ENCODE measurements at places on chromosomes 12 and 14. TPM values are rescaled to one million over a fixed set of nuclear protein-coding genes. Genes with fewer than 3 reads are reported as not detected.

- no peak for DNase-seq
These were observed 1.9 kb downstream of the TTLL5 start for GRCh38 chr14:75662966-75663365.

DNA sequence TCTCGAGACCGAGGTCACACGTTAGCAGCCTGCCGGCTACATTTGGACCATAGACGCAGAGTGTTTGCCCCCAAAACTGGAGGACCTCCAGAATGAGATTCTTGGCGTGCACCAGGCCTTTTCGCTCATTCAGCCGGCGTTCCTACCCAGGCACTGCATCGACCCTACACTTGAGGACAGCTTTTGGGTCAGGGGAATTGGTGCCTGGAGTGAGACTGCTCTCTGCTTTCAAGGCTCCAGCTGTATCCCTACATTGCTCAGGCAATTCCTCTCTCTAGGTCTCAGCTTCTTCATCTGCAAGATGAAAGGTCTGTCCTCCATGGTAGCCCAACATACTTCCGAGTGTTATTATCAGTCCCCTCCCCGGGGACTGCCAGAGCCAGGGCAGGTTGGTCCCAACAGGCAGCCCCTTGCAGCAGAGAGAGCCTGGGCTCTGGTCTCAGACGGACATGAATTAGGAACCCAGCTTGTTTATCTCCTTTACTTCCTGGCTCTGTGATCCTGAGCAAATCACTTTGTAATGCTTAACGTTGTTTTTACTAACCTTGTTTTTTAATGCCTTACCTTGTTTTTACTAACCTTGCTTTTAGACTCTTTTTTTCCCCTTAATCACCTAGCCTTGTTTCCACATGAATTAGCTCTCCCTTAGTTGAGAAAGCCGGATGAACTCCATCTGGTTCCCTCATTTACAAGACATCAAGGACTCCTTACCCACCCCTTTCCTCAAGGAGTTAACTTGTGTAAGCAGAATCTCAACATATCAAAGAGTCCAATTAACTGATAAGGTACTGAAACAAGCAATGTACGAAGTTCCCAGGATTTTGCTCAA lies 892 bp downstream of the TCHP start:
- no peak for DNase-seq

CLEC4E gene
- total RNA-seq = 2.0 TPM

GRCh38 chr12:125683748-125684381 lies 618.6 kb downstream of the AACS start:
- DNase-seq = no peak

GRCh38 chr14:22296722-22297121 lies 292.3 kb downstream of the DAD1 start:
- DNase-seq = no peak

DNA sequence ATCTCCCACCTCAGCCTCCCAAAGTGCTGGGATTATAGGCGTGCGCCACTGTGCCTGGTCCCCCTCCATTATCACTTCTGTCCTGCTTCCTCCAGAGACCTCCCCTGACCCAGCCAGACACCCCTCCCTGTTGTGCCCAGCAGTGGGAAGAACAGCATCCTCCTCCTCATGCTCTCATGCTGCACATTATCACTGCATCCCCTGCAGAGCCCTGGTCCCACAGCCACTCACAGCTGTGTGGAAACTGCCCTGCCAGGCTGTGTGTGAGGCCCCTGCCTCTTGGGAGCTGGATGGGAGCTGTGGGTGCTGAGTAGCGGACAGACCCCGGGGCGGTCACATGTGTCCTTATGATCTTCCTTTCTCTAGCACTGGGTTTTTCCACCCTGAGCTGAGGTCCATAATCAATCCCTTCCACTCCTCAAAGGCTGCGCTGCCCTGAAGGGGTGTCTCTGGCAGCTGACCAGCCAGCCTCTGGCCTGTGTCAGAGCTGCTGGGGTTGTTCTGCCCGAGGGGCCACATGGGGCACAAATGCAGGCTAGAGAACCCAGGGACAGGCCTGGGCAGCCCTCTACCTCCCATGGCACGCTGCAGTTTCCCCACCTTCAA lies 9.2 kb downstream of the HIP1R start:
- DNase-seq = peak; percentile 59

GRCh38 chr12:18467620-18468245 lies 206.4 kb downstream of the PIK3C2G start:
- DNase-seq = no peak

DNA sequence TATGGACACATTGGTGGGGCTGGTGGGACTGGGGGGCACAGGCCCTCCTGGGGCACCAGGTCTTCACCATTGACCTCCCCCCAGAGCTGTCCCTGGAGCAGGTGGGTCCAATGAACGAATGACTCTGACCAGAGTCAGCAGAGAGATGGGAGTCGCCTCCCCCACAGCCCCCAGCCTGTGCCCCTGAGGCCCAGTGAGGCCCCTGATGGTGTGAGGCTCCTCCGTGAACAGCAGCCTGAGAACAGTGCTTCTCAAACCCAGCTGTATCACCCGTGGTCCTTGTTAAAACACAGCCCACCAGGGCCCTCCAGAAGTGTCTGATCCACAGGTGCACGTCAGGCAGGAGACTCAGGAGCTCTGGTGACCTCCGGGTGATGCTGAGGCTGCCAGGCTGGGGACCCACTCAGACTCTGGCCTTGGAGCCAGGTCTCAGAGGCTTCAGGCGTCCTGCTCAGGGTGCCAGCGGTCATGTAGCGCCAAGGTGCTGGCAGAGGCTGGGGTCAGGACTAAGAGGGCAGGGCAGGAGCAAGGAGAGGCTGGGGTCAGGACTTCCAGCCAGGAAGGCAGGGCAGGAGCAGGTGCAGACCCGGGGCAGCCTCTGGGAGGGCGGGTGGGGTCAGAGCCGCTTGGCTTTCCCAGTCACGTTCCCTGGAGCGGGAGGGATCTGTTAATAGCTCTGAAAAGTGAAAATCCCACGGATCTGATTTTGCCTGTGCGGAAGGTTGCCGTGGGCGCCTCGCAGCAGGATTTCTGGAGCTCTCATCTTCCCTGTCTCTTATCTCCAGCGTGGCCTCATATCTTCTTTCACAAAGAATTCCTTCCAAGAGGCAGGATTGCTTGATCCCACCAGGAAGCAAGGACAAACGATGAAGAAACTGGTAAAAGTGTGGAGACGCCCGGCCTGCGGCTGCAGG lies 35.0 kb downstream of the GALNT9 start:
- no peak for DNase-seq

GRCh38 chr14:81285245-81285644 lies 64.5 kb upstream of the GTF2A1 start:
- no peak for DNase-seq

DNA sequence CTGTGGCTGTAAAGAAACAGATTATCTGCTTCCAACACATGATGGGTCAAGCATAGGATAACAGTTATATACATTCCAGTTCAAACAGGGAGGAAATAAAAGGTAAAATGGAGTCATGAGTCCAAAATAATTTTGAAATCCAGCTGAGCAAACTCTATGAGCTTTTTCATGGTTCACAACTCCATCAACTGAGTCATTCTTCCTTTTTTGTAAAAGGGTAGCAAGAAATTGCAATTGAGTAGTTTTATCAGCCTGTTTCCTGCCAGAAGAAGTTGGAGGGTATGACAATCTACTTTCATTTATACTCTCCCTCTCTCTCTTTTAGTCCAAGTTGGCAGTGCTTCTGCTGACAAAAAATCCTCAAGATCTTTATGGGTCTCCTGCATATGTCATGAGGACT lies 95.6 kb downstream of the CPNE8 start:
- no peak for DNase-seq

B4GALNT1 gene
- 6.0 TPM for total RNA-seq

GRCh38 chr12:57474430-57474829 lies 5.2 kb downstream of the ARHGAP9 start:
- no peak for DNase-seq

CDCA3 gene
- 0.46 TPM for total RNA-seq

DNA sequence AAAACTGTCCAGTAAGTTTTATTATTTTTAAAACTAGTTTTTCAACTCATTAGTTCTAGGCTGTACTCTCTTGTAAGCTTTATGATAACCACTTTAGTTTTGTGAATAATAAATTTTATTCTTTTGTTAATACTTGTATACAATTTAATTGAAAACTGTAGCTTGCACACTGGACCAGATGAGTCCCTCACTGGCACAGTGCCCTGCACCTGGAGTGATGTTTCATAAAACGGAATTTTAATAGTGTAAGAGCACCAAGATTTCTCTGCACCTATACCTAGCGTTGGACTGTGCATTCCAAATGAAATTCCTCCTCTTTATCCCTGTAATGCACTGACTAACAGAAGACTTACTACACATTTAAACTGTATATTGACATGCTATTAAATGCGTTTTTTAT lies 80.8 kb downstream of the PRIMA1 start:
- no peak for DNase-seq

- DNase-seq = no peak
These were observed 15.3 kb downstream of the SPIC start for GRCh38 chr12:101490286-101490920.

LRRC43 gene
- total RNA-seq = 0.60 TPM

GRCh38 chr14:53571641-53572328 lies 384.8 kb downstream of the BMP4 start:
- DNase-seq = no peak

GRCh38 chr14:69441948-69442347 lies 42.6 kb upstream of the PLEKHD1 start:
- DNase-seq = no peak

MYO1H gene
- not detected for total RNA-seq

GRCh38 chr12:31724557-31724956 lies 4.3 kb downstream of the AMN1 start:
- DNase-seq = no peak

RAD9B gene
- total RNA-seq = 1.3 TPM

DNA sequence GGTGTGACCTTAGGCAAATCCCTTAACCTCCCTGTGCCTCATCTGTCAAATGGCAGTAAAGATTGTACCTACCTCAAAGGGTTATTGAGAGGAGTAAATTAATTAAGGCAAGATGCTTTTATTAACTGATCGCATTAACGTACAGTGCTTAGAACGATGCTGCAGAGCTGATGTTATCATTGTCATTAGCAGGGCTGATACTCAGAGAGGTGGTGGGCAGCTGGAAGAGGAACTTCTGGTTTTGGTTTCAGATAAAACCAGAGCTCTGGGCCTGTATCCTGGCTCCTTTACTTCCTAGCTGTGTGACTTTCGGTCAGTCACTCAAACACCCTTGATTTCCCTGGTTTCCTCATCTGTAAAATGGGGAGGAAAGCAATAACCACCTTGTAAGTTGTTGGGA lies 55.1 kb downstream of the CALM1 start:
- no peak for DNase-seq

MGAT4C gene
- total RNA-seq = 3.4 TPM

DNA sequence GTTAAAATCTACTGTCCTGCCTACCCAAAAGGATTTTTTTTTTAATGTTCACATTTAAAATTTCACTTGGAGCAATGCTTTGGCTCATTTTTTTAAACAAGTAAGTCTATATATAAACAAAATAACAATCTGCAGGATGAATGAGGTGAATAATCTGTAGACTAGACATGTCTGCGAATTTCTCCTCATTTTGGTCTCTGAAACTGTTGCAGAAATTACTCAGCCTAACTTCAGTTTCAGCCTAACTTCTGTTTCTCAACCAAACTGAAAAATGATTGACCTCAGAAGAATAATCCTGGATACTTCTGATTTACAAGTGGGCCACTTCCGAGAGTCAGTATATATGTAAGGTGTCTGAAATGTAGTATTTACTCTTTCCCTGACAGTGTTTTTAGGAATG lies 39.8 kb upstream of the NPAS3 start:
- no peak for DNase-seq

- DNase-seq = no peak
These were observed 594.4 kb downstream of the FLRT2 start for GRCh38 chr14:86124328-86124727.

- DNase-seq = no peak
These were observed 32.3 kb upstream of the RAD51AP1 start for GRCh38 chr12:4506430-4506829.

DNA sequence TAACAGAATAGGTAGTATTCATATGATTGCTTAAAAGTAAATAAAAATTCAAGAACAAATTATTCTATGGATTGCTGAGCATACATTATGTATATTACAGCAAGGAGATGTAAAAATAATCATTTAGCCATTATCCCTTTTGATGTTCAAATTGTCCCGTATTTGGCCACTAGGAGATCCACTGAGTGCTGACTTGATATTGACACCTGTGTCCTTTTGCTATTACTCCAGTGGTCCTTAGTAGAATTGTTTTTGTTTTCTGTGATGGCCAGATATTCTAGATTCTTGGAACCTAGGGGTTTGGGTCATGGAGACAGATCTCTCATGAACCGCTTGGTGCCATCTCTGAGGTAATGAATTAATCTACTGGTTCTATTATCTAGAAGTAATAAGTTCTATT lies 16.8 kb downstream of the ERO1A start:
- no peak for DNase-seq

DNA sequence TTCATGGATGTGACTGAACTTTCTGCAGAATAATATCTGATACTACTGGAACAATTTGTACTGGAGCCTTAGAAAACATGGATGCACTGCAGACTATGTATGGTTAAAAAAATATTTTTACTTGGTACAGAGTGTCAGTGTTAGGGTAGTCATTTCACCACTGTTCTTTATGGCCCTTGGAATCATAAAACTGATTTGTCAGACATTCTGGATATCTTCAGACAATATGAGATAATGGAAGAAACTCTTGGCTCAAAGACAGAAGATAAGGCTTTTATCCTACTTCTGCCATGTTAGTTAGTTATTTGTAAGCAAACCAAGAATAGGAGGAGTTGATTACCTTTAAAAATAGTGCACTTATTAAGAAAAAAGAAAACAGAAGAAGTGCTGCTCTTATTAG lies 209.4 kb downstream of the LRIG3 start:
- DNase-seq = no peak

DNA sequence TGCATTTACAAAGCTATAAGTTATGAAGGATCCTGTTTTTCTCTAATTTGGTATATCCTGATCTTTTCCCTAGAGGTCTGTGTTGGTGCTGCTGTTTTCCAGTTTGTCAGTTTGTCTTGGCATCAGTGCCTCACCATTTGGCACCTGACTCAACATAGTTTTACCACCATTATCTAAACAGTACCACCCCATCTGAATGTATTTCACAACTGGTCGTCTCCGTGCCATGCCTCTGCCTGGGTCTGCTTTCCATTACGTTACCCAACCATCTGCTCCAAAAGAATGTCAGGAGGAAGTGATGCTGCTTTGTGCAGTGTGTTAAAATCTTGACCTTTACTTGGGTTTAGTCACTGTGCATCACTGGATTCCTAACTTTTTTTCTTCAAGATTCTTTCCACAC lies 129.3 kb upstream of the RASSF8 start:
- DNase-seq = peak; percentile 81

GRCh38 chr12:9773216-9773877 lies 12.6 kb upstream of the CD69 start:
- no peak for DNase-seq

- no peak for DNase-seq
These were observed 4.9 kb upstream of the RIC8B start for GRCh38 chr12:106769546-106769945.

AQP6 gene
- 0.05 TPM for total RNA-seq

ARHGAP5 gene
- 159 TPM for total RNA-seq

SLC39A5 gene
- not detected for total RNA-seq

PSMD9 gene
- total RNA-seq = 42.1 TPM

TAS2R19 gene
- total RNA-seq = 5.9 TPM

CLEC14A gene
- 36.4 TPM for total RNA-seq

All from posterior vena cava (tissue), 2 donors.